ENCODE measurements at places on chromosomes 5 and 9.

DNA sequence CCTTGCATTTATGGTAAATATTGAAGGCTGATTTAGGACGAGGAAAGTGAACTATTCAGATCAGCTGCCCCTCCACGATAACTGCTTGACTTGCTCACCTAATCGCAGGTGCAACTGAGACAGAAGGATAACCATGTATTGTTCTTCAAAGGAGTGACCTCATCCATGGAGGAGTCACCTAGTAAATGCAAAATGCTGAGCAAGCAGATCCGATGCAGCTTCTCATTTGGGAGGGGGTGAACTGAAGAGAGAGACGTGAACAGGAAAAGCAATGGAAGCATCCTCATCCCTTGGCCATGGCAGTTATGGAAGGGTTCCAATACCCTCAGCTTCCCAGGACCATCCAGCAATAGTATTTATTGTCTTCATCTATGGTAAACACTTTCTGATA lies 47.5 kb downstream of the RASGRF2 start:
- DNase-seq: no peak

GRCh38 chr5:145968970-145969713 lies 32.8 kb downstream of the SH3RF2 start:
- no peak for DNase-seq

DNA sequence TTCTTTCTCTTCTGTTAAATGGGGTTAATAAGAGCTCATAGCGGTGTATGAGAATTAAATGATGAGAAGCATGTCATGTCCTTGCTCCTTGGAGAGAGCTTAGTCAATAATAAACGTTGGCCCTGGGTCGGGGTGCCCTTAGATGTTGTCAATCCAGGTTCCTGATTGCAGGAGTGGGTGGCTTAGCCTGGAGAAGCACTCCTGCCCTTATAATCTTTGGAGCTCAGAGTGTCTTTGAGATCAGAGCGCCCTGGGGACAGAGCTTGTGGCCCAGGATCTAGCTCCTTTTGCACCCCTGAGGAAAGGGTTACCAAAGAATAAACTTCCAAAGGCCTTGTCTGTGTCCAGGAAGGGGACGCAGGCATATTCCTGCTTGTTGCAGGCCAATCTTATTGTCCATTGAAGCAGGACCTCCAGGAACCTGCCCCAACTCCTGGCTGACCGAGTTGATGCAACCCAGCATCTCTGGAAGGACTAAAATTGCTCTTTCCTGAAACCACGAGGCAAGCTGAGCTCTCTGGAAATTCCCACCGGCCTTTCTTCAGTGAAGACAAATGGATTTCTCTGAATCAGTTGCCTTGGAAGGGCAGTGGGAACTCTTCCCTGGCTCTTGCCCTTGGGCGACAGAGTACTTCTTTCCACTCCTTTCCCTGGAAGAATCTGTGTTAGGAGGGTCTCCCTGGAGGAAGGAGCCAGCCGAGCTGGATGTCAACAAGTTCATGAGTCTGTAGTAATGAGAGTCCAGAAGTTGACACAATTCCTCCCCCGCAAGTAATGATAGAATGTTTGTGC lies 6.4 kb upstream of the AMBP start:
- no peak for DNase-seq

DNA sequence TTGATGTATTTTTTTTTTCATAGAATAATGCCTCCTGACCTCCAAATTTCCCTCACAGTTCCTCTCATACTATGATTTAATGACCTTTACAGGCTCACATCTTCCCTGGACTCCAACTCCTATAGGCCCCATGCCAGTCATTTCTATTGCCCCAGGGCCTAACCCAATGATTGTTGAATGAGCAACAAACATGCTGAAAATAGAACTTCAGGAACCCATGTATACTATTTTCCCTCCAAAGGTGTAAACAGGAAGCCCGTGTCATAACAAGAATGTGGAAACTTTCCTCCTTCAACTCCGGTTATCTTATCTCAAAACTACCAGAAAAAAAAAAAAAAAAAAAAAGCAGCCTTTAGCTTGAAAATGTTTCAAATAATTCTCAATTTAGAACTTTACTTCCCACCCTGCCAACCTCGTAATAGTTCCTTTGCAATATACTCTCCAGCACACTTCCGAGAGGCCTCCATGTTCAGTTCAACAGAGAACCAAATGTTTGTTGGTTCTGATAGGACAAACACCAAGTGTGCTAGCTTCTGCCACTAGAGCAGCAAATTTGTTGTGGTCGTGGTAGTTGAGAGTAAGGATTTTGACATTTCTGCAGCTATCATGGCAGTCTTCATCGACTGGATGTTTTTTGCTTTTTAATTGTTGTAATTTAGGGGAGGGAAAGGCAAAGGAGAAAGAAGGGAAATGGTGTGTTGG lies 25.8 kb downstream of the TRPM6 start:
- no peak for DNase-seq

DNA sequence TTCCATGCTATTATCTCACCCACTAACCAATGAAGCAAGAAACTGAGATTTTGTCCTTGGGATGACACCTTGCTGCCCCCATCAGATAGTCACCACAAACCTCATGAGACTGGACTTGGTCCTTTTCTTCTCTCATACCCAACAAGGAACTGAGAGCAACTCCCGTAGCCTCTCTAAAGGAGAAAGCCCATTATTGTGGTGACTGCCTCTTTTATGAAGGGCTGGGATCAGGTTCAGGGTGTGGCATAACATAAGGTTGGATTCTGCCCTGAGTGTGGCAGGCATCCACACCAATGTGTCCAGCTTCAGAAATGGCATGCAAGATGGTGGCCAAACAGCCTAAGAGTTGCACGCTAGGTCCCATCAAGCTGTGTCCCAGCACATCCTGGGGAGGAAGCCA lies 1.3 kb upstream of the ACTL7A start:
- no peak for DNase-seq

DNA sequence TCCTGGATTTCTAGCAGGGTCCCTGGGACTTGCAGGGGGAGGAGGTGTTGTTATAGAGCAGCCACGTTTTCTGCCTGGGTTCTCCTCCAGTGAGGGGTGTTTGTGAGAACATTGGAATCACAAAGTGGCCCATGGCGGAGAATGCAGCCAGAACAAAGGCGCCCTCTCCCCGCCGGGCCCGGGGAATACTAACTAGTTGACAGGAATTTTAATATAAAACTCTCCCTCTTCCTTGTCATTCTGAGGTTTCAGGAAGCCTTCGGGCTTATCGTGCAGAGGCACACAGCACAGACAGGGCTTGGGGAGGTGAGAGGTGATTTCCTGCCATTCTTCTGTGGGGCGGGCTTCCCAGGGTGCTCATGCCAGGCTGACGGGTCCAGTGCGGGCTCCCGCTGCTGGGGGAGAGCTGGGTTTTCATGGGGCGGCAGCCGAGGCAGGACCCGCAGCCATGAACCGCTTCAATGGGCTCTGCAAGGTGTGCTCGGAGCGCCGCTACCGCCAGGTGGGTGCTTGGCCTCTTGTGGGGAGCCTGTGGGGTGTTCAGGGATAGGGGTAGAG lies 37.7 kb downstream of the RGS3 start:
- no peak for DNase-seq

GRCh38 chr9:115226152-115226551 lies 108.2 kb upstream of the TNC start:
- DNase-seq: no peak

- no peak for DNase-seq
Measured at GRCh38 chr9:105886136-105886535, 191.8 kb downstream of the TMEM38B start.

GRCh38 chr9:94096819-94097577 lies 12.7 kb downstream of the PTPDC1 start:
- no peak for DNase-seq

- DNase-seq: no peak
Measured at GRCh38 chr9:95678759-95679158, 162.0 kb upstream of the PTCH1 start.

DNA sequence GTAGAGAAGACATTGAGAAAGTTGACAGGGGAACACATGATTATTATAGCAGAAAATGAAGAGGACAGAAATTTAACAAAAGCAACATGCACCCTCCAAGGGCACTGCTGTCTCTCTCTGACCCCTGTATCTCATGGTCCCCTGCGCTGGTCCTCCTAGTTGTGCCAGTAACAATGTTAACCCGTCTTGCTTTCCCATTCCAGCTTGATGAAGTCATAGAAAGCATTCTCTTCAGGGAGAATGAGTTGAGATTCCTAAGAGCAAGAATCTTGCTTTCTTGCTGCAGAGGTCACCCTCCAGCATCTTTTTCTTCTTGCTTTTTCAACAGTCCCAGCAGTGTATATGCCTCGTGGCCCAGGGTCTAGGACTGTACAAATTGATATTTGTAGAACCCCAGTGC lies 279.6 kb upstream of the ADAMTSL1 start:
- DNase-seq: no peak

DNA sequence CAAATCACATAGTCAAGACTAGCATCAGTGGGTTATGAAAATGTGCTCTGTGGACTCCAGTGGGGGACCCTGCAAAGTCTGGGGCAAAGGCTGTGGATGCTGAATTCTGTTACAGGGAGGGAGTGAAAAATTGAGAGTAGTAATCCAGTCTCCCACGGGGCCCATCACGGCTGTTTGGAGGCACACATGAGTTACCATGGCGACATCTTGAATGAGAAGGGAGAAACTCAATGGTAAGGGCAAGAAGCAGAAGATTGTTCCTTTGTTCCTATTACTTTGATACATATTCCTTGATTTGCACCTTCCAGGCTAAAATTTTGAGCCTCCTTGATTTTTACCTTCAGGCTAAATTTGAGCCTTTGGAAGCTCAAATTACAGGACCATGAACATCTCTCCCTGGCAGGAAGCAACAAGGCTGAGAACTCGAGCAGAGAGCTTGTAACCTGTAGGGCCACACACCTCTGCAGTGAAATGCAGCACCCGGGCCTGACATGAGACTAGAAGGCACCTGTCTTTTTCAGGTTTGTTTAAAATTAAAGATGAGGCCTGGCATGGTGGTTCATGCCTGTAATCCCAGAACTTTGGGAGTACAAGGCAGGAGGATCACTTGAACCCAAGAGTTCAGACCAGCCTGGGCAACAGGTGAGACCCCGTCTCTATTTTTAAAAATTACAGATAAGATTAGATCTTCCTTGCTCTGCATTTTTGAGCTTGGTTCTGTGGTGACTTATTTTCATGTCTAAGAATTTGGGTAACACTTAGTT lies 31.0 kb upstream of the ZFR start:
- no peak for DNase-seq

DNA sequence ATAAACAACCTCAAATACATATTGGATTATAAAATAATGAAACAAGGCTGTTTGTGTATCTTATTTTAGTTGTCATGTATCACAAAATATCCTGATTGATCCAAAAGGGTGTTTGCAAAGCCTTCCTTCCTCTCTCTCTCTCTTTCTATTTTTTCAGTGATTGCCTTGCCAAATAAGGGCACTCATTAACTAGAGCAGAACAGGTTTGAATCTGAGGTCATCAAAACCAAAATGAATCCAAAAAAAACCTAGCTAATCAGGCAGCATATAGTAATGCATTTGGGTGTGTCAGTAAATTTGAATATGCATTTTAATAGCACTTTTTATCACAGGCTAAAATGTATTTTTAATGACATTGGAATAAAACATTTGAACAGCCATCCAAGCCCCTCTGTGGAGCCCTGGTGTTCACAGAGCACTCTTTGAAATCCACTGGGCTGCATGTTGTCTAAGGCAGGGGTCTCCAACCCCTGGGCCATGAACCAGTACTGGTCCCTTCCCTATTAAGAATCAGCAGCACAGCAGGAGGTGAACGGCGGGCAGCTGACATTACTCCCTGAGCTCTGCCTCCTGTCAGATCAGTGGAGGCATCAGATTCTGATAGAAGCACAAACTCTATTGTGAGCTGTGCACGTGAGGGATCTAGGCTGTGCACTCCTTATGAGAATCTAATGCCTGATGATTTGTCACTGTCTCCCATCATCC lies 171.8 kb upstream of the RAI14 start:
- DNase-seq: no peak

- DNase-seq: no peak
Measured at GRCh38 chr9:78215706-78216105, 20.2 kb upstream of the CEP78 start.

DNA sequence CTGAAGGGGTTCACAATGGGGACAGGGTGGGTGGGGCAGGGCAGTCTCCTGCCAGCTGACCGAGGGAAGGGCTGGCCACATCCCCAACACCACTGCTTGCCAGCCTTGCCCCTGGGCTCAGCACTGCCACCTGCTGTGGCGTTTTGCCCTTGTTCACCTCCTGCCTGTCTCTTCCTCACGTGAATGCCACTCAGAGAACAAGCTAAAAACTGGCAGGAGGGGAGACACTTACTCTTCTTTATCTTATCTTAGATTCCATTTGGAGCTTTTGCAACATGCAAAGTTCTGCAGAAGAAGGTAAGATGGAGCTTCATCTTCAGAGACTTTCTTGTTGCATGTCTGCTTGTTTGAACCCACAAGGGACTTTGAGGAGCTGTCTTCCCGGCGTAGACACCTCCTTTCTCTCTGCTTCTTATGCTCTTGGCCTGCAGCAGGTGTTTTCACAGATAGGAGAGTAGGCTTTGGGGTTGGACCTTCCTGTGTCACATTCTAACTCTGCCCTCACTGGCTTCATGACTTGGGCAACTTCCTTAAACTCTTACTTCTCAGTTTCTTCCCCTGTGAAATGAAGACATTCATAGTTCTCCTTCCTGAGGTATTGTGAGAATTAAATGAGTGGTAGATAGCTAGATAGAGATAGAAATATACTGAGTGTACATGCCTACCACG lies 4.1 kb downstream of the LRSAM1 start:
- no peak for DNase-seq

- DNase-seq: no peak
Measured at GRCh38 chr9:68704498-68704813, 584 bp upstream of the PIP5K1B start.

Data from naive B cell (primary cell).